ENCODE measurements at places on chromosomes 2 and 18.

DNA sequence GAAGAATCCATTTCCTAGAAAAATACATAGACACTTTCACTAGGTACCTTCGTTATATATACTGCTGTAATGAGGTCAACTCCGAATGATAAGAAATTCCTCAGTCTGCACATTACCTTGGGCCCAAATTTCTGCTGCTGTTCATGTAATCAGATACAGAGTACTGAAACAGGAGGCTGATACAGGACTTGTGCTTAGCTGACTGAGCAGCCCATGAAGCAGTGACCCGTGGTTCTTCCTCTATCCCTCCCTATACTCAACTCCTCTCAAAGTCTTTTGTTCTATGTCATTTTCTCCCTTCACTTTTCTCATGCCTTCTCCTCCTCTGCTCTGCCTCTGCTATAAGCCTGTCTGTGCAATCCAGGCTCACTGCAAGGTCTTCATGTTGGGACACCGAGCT is 57.5 kb upstream of the ST8SIA5 start:
- DNase-seq: no peak

DNA sequence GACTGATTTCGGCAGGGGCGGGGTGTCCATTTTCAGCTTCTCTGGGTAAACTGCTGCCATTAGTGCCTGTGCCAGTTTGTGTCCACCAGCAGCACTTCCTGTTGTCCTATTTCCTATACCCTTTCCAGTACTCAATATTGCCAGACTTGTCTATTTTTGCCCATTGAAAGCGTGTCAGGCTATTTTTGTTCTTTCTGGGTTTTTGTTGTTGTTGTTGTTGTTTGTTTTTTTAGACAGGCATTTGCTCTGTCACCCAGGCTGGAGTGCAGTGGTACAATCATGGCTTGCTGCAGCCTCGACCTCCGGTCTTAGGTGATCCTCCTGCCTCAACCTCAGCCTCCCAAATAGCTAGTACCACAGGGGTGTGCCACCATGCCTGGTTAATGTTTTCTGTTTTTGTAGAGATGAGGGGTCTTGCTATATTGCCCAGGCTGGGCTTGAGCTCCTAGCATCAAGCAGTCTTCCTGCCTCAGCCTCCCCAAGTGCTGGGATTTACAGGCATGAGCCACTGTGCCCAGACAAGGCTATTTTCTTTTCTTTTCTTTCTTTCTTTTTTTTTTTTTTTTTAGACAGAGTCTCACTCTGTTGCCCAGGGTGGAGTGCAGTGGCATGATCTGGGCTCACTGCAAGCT is 8.5 kb downstream of the PRELID3A start:
- no peak for DNase-seq

DNA sequence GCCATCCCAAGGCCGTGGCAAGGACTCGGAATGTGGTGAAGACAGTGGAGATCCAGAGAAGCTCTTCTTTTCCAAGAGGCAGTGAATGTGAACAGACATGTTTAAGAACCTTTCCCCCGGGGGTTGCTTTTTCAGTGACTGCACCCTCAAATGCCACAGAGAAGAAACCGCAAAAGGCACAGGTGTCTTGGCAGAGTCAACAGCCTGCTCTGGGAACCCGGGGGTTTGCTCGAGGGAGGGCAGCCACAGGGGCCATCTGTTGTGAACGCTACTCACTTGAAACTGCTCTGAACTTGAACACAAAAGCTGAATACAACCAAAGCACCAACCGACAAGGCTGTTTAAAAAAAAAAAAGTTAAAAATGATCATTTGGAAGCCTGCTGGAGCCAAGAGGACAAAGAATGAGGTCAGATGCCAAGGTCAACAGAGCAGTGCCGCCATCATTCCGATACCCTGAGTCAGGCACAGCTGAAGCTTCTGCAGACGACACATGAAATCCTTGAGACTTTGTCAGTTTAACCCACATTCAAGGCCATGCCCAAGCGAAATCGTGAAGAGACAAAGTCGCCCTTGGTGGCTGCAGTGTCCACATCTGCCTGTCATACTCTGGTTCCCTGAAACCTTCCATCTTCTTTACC is 47.4 kb downstream of the PSMG2 start:
- DNase-seq: peak; percentile 48

- DNase-seq: no peak
Observed at GRCh38 chr18:6941996-6942395, 175.6 kb downstream of the LAMA1 start.

- peak; percentile 82 for DNase-seq
Observed at GRCh38 chr18:23871410-23871809, 143.1 kb upstream of the TTC39C start.

- DNase-seq: no peak
Observed at GRCh38 chr2:168156661-168157060, 90.7 kb downstream of the STK39 start.

GRCh38 chr18:64208516-64208915 is 59.6 kb upstream of the LINC00305 start:
- DNase-seq: no peak

GRCh38 chr2:69226903-69227302 is 160.1 kb downstream of the GFPT1 start:
- no peak for DNase-seq

DNA sequence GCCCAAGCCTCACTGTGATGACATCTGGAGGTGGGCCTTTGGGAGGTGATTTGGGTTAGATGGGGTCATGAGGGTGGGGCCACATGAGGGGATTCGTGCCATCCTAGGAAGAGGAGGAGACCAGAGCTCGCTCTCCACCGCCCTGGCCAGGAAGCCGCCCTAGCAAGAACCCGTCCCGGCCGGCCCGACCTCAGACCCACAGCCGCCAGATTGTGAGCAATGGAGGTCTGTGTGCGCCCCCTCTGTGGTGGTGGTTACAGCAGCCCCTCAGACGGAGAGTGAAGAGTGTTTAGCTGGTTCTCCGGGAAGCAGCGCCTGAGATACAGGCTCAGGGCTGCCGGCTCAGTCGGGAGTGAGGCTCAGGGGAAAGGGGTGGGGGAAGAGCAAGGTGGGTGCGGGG is 83.3 kb downstream of the RTP5 start:
- DNase-seq: no peak

- peak; percentile 68 for DNase-seq
Observed at GRCh38 chr2:172103471-172104272, 972 bp upstream of the DLX2 start.

DNA sequence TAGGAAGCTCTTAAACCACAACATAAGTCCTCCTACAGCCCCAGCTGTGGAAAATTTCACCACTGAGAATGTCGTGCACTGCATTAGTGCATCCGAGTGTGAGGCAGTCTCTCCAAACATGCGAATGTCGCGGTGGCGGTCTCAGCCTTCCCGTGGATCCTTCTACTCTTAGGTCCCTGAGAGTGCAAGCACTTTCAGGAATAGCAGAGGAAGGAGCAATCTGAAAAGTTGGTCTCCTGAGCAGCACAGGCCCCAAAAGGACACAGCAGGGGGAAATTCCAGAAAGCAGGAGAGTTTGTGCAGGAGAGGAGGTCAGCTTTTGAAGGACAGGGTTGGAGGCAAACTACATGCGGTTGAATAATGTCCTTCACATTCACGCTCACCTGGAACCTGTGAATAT is 440.5 kb upstream of the SMIM21 start:
- DNase-seq: no peak

DNA sequence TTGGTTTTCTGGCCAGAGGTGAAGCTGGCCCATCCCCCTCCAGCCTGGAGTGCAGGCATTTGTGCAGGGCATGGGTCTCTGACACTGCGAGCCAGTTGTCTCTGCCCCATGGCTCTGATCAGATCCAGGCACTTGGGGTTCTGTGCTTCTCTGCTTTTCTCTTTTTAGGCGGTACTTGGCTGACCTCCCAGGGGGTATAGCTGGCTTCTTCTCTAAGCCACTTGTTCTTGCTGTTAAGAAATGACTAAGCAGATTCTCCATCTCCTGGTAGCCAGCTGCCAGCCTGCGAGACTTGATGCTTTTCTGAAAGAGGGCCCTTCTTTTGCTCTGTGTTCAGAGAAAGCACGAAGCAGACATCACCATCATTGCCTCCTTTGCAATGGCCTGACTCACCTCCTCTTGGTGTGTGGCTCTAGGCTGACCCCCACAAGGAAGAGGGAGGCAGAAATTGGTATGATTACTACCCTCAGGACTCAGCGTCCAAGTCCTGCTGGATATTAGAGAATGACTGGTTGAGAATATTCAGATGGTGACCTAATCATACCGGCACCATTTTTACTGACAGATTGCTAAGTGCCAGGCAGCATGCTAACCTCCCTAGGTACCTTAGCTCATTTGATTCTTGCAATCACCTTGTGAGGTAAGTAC is 32.7 kb downstream of the TNP1 start:
- no peak for DNase-seq

DNA sequence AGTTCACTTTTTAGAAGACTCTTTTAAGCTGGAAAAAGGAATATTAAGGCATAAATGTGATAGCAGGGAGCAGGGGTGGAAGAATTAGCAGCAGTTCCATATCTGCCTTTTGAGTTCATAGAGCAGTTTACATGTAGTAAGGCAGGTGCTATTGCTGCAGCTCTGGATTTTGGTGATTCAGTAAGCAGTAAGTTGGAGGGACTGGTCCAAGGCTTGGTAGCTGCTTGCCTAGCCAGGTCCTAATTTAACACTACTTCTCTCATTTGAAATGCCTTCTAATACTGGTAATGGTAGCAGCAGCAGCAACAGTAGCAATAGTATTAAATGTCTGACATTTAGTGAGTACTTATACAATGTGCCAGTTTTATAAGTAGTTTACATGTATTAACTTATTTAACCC is 30.0 kb downstream of the HAT1 start:
- DNase-seq: no peak

- DNase-seq: no peak
Observed at GRCh38 chr18:4399929-4400328, 55.2 kb downstream of the DLGAP1 start.

DNA sequence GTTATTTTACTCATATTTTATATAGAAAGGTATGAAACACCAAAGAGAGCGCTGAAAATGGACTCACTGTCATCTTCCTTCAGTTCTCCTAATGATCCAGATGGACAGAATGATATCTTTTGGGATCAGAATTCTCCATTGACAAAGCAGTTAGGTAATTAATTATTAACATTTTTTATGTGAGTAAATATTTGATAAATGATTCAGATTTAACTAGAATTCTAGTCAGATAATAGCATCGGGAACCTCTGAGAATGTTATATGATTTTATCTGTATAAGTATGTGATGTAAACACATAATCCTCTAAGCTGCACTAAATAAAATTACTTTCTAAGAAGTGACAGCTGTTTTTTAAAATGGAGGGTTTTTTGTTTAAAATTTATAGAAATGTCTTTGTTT is 2.0 kb downstream of the ETAA1 start:
- no peak for DNase-seq

- peak; percentile 67 for DNase-seq
Observed at GRCh38 chr18:63016270-63016669, 300.9 kb downstream of the PHLPP1 start.

DNA sequence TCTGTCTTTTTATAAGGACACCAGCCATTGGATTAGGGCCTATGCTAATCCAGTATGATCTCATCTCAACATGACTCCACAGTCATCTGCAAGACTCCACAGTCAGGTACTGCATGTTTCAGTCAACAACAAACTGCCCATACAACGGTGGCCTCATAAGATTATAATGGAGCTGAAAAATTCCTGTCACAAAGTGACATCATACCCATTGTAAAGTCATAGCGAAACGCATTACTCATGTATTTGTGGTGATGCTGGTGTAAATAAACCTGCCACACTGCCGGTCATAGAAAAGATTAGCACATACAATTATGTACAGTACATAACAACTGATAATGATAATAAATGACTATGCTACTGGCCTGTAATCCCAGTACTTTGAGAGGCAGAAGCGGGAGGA is 102.2 kb downstream of the TEX51 start:
- DNase-seq: no peak

DNA sequence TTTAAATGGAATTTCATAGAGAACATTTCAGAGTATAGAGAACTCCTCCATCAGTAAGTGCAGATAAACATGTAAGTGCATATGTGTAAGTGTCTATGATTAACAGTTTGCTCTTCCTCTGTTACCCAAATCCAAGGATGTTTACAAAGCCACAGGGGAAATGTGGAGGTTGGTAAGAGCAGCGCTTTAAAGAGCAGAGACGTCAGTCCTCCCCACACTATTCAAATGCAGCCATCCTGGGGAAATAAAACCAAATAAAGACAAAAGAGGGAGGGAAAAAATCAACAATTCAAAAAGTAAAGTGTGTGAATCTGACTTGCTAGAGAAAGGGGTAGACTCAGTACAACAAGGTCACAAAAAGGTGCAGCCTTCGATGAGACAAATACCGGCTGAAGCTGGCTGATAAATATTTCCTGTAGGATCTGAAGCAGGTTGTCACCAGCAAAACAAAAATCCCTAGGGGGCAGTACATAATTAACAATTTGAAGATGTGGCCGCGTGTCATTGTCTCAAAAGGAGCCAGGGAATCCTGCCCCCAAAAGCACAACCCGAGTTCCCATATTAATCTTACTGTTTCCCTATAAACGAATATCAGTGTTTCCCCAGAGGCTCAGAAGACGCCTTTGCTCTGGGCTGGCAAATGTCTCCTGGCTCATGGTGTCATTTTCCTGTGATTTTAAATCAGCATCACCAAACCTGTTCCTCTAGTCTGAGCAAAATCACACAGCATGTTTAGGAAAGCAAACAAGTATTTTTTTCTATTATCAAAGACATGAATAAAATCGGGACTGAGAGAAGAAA is 216.5 kb downstream of the CDCA7 start:
- no peak for DNase-seq

DNA sequence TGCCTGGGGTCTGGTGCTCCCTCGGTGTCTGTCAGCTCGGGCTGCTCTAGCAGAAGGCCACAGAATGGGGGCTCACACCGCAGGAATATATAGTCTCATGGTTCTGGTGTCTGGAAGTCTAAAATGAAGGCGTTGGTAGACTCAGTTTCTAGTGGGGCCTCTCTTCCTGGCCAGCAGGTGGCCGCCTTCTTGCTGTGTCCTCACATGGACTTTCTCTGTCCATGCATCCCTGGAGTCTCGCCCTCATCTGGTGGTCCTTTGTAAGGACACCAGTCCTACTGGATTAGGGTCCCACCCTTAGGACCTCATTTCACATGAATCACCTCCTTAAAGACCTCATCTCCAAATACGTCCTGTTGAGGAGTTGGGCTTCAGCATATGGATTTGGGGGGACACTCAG is 65.7 kb downstream of the RRM2 start:
- DNase-seq: no peak

- DNase-seq: no peak
Observed at GRCh38 chr2:201906777-201907562, 100.6 kb downstream of the CDK15 start.

DNA sequence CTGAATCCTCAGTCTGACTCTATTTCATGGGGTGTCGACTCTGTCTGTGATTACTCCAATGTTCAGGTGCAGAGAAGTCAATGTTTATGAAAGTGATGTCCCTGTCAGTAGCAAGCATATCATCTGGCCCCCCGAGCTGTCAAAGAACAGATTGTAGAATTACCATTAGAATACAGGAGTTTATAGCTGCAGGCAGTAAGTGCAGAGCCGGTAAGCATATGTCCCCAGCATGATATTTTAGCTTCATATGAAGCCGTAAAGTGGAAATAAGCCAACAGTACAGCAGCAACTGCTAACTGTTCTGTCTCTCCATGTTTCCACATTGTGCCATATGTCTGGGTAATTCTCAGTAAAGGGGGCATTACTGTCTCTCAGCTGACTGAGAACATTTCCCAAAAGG is 541.8 kb downstream of the SOX11 start:
- no peak for DNase-seq

All from CD4-positive, alpha-beta T cell treated with Interleukin-6 for 4 hours (primary cell).